Activated CD4-positive, alpha-beta T cell treated with anti-CD3 and anti-CD28 coated beads, Interleukin-2, Interleukin-4, amounts not matched to agents 100 ng/mL and 50 ng/mL, durations not matched to agents 16 hours and 8 hours (primary cell): ENCODE measurements at places on chromosomes 5 and 9.
A peak's percentile ranks its signal among the peaks of the same experiment; 100 is the strongest.

GRCh38 chr5:140547508-140548299 is at the start of gene EIF4EBP3:
Gene EIF4EBP3 (plus strand): TSS chr5:140547662. CDS start chr5:140547738, 76 bp downstream.
- peak; percentile 84 for DNase-seq

GRCh38 chr5:125961150-125961549 is 462.1 kb upstream of the GRAMD2B start:
- DNase-seq, result peak; percentile 39

DNA sequence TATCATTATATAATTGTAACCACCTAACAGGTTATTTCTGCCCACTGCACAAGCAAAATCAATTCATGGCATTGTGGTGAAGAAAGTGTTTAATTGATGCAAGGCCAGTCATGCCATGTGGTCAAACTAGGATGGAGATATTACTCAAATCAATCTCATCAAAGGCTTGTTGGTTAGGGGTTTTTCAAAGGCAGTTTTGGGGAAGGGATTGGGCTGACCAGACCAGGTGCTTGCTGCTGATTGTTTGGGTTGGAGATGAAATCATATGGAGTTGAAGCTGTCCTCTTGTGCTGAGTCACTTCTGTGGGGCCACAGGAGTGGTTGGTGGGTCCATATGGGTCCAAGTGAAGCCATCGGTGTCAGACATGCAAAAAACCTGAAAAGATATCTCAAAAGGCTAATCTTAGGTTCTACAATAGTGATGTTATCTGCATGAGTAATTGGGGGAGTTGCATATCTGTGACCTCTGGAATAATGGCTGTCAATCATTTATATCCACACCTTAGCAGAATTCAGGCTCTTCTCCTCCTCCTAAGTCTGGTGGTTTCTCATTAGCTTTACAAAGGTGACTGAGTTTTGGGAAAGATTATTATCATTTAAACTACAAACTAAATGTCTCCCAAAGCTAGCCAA is 44.9 kb downstream of the HMGCS1 start:
- no peak for DNase-seq

GRCh38 chr9:33453999-33454660 is 6.7 kb upstream of the AQP3 start:
- DNase-seq, result no peak

DNA sequence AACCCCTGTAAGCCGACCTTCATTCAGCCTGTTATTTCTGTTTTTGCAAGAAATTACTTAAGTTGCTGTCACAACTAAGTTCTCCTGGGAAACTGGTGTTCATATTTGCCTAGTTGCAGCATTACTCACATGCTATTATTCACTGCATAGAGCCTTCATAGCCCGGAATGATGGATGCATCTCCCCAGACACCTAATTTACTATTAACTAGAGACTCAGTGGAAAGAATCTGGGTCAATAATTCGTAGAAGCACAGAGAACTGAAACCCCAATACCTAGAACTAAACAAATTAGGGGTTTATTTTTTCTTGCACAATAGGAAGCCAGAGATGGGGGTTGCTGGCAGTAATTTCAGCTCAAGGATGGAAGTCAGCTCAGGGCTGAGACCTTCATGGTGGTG is 45.7 kb upstream of the FAM170A start:
- DNase-seq, result no peak

DNA sequence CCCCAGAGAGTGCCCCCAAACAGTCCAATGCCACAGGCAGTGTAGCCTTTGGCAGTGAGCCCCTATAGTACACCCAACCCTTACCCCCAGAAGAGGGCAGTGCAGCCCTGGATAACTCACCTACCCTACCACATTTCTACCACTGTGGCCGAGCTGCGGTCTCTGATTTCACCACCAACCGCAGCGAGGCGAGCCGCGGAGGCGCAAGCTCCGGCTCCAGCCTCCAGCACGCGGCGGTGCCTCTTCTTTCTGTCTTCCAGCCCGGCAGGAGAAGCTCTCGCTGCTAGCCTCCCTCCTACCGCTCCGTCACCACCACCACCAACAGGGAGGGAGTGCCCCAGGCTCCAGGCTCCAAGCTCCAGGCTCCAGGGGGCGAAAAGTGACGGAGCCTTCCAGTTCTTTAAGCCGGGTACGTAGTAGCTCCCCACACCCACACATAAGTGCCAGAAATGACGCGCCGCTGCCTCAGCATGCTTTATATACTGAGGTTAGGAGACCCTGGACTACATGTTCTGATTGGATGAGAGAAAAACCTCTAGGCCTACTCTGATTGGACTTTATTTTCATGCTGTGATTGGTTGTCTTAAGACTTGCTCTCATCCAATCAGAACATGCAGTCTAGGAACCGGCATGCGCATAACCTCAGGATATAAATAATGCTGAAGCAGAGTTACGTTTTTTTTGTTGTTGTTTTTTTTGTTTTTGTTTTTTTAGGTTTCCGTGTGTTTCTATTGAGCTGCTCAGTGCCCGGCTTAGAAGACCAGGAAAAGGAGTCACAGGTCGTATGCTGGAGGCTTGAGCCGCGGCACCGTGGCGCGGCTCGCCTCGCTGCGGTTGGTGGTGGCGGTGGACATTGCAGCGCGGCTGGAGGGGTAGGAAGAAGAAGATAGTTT is at the start of gene PCAT7:
PCAT7 (plus strand) TSS at position 645 of the 893 bp plus-strand sequence.
- peak; percentile 51 for DNase-seq

DNA sequence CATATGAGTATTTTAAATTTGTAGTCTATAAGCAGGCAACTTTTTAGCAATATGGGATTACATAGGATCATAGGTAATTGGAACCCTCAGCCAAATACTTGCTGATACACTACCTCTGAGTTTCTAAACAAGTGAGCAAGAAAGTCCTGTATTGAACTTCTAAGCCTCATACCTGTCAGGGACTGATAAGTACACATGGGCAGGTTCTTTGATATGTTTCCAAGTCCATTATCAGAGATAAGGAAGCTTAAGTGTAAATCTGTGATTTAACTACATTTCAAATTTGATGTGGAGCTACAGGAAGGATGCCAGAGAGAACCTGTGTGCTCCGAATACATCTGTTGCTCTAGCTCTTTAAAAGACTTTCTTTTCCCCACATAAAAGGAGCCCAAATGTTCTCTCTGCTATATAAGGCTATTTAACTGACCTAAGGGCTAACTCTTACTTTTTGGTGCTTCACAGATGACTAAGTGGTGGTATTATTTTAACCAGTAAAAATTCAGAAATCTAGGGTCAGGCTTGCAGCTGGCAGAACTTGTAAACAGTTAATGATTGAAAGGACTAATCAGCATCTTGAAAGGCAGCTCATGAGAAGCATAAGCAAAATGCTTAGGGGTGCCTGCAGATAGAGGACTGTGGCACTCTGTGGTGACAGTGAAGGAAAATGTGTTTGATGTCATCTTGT is 228.6 kb downstream of the NR3C1 start:
- no peak for DNase-seq

- DNase-seq, result no peak
Measured at GRCh38 chr9:90024409-90024808, 419.6 kb downstream of the GADD45G start.

DNA sequence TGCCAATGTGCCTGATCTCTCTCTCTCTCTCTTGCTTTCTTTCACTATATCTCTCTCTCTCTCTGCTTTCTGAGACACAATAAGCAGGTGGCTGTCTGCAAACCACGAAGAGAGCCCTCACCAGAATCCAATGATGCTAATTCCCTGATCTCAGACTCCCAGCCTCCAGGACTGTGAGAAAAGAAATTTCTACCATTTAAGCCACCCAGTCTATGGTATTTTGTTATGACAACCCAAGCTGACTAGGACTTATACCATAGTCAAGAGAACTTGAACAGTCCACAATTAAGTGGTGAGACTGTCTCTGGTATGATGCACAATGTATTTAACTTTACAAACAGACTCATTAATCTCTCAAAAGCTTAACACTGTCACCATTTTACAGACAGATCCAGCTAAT is 67.0 kb downstream of the NFIB start:
- DNase-seq, result no peak

DNA sequence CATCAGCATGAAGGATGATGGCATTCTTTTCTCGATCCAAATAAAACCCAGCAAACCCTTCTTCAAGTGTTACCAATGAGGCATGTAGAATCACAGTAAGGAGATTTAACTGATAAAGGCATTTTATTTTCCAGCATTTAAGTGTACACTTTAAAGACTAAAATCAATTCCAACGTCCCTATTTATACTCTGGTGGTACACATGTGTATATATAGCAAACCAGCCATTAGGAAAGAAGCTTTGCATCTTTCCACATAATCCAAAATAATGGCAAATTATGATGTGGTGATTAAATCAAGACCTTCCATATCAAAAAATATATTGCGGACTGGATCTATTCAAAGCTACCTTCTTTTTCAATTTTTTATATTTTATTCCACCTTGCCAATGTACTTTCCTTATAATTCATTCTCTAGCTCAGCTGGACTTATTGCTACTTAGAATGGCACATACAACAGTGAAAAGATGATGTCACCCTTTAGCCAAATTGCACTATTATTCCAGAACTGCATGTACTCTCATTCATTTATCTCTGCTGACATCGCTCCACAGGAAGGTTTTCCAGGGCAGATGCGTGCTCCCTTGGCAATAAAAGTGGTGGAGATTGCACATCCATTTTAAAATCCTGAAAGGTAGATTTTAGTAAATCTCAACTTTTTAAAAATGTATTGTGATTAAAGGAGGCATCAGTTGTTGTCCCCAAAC is 63.3 kb upstream of the SLC30A5 start:
- no peak for DNase-seq

DNA sequence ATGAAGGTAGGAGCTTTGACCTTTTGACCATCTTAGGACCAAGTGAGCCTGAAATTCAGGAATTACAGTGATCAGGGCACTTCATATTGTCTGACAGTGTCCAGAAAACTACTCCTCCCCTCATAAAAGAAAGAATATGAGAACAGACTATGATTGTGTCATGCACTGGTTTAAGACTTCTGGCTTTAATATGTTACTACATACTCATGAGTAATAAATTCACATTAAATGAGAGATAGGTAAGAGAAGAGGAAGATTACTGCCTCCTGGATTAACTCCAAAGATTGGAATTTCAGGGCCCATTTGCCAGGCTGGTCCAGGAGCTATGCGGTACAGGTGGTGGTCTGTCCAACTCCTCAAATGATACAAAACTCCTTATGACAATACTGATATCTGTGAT is 213.5 kb upstream of the ADRA1B start:
- DNase-seq, result no peak

DNA sequence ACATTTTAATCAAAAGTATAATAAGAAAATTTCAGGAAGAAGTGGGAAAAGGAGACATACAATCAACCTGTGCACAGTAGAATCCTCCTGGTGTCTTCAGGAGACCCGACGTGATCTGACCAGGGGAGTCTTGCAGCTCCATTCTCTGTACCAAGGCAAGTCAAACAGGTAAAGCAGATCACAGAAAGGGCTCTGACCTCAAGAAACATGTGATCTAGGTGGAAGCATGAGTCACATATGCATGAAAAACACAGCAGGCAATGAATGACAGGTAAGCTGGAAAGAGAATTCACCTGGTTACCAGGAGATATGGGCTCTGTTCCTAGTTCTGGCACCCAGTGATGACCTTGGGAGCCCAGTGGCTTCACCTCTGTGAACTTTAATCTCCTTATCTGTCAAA is 19.4 kb upstream of the FABP6 start:
- no peak for DNase-seq

GRCh38 chr5:59840200-59840601 is 53.3 kb downstream of the PDE4D start:
- no peak for DNase-seq

DNA sequence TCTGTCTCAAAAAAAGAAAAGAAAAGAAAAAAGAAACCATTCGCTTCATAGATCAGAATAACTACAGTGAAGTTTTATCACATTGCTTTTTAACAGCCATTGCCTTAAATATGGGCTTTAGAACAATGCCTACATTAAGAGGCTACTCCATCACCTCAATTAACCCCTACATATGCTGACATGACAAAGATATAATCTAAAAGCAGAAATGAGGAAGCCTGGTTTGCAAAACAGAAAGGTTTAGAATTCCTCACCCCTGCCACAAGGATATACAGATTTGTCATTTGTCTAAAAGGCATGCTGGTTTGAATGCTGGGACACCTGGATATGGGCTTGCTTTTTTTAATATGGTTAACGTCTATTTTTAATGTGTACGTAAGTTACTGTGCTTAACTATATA is 1353.0 kb upstream of the C9orf72 start:
- no peak for DNase-seq

DNA sequence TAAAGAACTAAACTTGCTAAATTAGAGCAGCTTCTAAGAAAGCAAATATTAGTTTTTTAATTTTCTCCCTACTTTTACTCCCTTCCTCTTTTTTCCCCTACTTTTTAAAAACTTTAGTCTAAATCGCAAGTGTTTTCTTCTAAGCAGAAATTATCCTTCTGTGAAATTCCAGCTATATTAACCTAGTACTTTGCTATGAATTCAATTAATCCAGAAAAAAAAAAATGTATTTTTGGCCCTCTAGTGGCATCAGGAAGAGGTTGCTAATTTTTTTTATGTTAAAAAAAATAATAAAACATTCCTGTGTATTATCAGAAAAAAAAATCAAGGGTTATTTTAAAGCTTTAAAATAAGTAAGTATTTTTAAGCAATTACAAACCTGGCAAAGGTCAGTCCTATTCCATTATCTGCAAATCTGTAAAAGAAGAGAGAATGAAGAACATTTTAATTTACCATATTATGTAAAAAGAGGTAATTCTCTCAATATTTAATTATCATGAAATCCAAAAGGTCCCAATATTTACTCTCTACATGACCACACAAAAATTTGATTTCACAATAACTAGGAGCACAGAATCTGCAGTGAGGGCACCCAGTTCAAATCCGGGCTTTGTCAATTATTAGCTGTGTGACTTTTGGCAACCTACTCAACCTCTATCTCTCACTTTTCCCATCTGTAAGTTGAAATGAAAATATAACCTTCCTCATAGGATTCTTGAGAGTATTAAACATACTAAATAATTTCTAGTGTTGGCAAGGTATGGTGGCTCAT is 52.0 kb downstream of the CEMIP2 start:
- DNase-seq, result no peak

DNA sequence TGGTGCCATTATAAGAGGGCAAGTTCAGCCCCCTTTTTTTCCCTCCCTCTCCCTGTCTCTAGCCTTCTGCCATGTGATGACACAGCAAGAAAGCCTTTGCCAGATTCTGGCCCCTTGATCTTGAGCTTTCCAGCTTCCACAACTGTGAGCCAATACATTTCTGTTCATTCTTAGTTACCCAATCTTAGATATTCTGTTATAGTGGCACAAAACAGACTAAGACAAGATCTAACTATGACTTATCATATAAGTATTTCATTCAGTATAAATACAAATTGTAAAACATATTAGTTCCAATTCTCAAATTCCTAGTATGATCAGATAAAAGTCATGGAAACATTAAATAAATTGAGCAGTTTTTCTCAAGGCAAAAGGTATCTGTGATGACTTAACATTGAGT is 276.3 kb downstream of the COX7C start:
- no peak for DNase-seq
